ENCODE measurements at places on chromosomes 11 and 22.

- DNase-seq, result no peak
Measured at GRCh38 chr22:47191671-47192650, 429.5 kb downstream of the TBC1D22A start.

GRCh38 chr11:132352497-132352896 is 982.1 kb downstream of the NTM start:
- DNase-seq, result no peak

DNA sequence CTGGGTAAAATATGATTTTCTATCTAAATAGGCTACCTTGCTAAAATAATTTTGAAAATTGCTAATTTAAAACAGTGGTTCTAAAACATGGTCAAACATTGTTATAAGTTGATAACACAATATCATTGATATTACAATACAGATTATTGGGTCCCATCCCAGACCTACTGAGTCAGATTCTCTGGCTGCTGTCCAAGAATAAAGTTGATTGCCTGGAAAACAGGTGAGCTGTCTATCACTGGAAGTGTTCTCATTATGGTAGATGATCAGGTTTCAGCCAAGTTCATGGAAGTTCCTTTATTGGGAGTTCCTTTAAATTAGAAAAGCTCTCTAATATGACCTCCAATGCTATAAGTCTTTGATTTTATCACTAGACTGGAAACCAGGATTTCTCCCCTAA is 52.3 kb downstream of the SC5D start:
- no peak for DNase-seq

GRCh38 chr11:102724904-102725500 is at the start of gene MMP8:
Gene MMP8, minus strand, starts transcription at chr11:102724954. Its CDS starts 99 bp downstream, at chr11:102724855.
- DNase-seq, result no peak

- DNase-seq, result no peak
Measured at GRCh38 chr22:44431256-44431655, 66.8 kb downstream of the RTL6 start.

DNA sequence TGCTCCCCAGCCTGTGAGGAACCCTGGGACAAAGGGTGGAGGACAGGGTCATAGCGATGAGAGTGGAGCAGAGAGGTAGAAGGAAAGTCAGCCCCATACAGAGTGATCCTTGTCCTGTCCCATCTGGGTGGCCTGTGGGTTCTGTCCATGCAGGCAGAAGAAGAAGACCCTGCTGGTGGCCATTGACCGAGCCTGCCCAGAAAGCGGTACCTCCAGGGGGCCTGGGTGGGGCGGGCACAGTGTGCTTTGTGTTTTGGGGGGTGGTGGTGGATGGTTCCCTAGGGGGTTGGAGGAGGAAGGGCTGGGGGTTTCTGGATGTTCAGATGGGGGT is 7.9 kb downstream of the SIDT2 start:
- DNase-seq, result no peak
